ENCODE measurements at places on chromosomes 1 and 21.

DNA sequence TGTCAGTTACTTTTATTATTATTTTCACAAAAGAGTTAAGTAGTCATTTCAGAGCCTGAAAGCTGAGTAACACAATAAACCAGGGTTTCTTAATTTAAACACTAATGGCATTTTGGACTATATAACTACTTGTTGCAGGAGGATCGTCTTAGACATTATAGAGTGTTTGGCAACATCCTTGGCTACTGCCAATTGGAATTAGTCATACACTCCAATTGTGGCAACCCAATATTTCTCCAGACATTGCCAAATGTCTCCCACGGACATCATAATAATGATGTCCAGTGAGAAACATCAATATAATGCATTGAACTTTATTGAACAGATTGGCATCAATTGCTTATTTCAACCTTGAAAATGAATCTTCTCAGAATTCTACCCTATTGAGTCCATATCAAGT, 441.9 kb upstream of the ADGRL4 start:
- no peak for DNase-seq

GRCh38 chr1:45929257-45929687, 125.9 kb downstream of the MAST2 start:
- no peak for DNase-seq

- no peak for DNase-seq
Observed at GRCh38 chr1:16087733-16088132, 14.3 kb upstream of the FAM131C start.

DNA sequence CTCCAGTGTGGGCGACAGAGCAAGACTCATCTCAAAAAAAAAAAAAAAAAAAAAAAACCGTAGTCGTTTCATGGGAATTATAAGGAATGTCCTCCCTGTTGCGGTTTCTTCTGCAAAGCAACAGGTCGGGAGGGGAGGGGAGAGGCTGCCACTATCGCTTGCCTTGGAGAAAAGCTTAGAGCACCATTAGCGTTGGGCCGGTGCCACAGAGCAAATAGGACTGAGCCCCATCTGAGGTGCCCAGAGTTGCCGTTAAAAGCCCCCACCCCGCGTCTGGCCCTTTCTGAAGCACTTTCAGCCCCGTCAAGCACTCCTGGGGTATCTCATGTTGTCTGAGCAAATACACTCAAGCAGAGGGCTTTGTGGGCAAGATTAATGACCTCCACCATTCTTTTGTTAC, 2.2 kb downstream of the RIPPLY3 start:
- no peak for DNase-seq

- no peak for DNase-seq
Observed at GRCh38 chr1:53063744-53064515, 1.9 kb downstream of the PODN start.

GRCh38 chr21:34988625-34989024, 60.5 kb downstream of the RUNX1 start:
- no peak for DNase-seq

DNA sequence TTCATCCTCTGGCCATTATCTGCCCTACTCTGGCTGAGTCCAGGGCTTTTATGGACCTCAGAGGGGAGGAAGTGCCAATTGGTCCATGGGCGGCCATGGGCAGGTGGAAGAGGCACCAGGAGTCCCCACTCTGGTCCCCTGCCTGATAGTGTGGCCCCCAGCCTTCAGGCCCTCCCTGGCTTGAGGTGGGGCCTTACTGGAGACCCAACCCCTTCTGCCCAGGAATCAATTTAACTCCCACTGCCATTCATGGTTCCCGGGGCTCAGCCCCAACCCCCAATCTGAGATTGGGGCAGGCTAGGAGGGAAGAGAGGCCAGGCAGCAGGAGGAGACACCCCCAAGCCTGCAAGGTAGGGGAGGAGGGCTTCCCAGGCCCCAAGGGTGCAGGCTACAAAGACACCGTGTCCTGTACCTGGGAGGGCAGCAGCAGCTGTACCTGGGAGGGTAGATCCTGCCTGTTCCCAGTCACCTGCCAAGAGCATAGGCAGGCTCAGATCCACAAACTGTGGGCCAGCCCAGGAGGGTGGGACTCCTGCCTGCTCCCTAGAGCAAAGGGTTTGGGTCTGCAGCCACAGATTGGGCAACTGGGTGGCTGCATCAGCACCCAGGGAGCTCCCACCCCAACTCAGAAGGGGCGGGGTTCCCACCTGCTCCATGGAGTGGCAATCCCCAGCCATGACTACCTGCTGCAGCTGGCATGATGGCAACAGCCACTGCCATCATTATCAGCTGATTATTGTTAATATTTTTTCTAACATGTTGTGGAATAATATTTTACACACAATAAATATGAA, 1044.1 kb upstream of the B3GALT2 start:
- no peak for DNase-seq

DNA sequence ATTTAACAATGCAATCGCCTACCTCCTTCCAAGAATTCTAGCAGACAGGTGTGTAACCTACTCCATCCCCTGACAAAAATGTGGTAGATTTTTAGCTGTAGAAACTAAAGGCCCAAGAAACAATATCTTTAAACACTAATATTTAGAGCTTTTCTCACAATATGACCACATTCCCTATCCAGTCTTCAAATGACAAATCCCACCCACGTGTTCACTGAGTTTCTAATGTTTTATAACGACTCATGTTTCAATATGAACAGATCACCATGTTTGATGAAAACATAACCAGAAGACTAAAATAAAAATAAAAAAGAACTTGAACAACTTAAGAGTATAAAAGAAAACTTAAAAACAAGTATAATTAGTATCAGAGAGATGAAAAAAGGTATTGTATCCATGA, 24.6 kb downstream of the RSBN1 start:
- no peak for DNase-seq

- DNase-seq: no peak
Observed at GRCh38 chr1:23793018-23793781, 2.3 kb downstream of the LYPLA2 start.

- DNase-seq: no peak
Observed at GRCh38 chr1:205518661-205519540, 14.4 kb downstream of the CDK18 start.

DNA sequence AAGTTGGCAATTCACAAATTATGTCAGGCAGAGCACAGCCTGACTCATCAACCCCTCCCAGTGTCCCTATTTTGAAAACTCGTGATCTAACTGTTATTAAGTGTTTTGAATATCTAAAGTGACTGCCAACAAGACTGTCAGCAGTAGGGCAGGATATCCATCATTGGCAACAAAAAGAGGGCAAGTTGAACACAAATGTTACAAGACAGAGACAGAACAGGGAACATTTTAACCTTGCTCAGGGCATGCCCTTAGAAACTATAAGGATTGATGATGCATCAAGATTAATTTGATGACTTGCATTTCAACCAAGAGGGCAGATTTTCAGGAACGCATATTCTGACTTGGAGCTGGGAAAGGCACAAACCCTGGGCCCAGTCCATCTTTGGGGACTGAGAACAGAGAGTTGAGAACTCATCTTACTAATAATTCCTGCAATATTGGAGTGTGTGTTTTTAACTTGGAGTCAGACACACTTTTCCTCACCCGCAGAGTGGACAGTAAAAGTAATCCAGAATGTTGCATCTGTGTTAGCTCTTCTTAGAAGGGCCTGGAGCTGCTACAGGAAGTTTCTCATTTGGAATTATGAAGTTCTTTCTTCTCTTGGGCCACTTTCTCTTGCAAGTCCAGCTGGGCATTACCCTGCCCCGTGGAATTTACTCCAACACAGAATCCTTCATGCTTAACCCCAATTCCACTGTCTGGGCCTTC, 317.2 kb downstream of the LTN1 start:
- DNase-seq: no peak

DNA sequence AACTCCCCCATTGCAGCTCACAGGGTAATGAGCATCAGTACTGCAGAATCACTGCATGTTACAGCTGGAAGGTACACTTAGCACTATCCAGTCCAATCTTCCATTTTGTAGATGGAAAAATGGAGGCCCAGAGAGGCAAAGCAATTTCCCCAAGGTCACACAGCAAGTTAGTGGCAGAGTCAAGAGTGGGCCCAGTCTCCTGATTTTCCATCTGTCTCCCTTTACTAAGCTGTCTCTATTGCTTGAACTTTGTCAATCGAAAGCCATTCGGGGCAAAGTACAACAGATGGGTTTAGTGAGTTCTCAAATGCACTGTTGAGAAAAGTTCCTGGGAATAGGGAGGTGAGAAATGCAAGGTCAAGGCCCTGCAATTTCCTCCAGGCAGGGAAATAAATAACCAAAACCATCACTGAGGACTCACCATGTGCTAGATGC, 50.4 kb upstream of the IFFO2 start:
- DNase-seq: no peak

DNA sequence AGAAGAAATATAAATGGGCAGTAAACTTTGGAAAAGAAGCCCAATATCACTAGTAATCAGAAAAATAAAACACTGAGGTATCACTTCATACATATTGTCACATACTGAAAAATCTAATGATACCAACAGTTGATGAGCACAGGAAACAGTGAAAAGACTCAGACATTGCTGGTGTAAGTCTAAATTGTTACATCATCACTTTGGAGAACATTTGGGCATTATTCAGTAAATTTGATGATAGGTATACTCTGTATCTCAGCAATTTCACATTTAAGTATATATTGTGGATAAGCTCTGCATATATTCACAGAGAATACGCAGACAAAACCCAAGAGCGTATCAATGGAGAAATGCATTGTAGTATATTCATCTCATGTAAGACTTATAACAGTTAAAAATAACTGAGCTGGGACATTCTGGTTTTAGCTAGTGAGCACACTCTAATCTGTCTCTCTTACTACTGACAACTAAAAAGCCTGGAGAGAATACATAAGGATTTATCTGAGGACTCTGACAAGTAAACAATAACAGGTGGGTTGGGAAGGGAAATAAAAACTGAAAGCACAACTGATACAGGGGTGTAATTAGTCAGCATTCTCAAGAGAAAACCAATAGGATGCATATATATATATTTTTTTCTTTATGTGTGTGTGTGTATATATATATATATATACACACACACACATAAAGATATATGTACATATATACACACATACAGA, 212.7 kb upstream of the JUN start:
- no peak for DNase-seq

DNA sequence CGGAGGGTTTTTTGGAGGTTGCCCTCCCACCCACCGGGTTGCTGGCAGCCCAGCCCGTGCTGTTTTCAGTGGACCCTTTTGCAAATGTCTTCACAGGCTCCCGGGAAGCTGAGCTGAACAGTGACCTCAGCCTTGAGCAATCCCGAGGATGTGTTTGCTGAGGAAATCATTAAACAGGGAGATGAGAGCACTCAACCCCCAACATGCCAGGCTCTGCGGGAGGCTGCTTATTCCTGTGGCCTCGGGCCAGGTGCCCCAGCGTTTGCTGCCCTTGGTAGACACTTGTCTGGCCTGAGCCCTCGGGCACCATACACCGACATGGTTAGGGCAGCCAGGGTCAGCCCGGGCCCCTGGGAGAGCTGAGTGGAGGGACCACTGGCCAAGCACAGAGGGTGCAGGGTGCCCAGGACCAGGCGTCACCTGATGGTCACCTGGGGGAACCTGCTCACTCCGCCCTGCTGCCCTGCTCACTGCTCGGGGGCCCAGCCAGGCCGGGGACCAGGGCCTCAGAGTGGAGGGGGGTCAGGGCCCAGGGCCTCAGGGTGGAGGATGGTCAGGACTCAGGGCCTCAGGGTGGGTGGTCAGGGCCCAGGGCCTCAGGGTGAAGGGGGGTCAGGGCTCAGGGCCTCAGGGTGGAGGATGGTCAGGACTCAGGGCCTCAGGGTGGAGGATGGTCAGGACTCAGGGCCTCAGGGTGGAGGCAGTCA, 42.5 kb upstream of the POFUT2 start:
- DNase-seq: no peak

DNA sequence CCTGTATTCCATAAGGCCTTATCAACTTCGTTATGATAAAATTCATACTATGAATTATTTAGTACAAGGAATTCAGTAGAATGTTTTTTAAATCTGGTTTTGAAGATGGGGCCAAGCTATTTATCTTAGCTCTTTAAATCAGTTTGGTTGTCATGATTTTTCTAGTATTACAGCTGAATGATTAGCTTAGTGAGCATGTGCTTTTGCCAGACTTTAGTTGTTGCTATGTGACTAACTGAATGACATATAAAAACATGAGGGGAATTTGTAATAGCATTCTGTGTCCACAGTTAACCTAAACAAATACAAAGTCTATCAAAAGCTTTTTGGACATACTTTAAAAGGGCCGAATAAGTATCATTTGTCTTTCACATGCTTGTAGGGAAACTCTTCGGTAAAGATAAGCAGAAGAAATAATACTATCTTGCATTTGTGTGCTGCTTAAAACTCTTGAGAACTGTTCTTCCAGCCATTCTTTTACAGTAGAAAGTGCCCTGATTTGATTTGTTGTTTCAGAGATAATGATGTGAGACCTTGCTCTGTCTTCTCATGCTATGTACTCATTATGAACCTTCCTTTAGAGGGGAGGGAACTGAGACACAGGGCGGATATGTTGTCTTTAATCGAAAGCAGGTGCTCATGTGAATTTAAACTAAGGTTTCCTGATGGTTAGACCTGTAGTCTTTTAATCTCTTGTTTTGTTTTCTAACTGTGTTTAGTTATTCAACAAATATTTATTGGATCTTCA, 18.8 kb downstream of the NEK7 start:
- DNase-seq: no peak

DNA sequence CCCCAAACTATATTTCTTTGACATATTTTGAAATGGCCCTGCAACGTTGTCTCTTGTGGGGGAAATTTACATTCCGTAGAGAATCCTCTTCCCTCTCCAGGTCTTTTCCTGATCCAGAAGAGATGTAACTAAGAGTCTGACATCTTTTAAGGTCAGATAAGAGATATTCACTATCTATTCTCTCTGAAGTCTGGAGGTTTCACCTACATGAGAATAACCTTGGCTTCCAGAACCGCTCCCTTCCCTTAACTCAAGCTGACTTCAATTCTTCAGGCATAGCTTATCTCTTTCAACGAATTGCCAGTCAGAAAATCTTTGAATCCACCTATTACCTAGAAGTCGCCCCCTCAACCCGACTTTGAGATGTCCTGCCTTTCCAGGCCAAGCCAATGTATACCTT, 9.9 kb downstream of the FCRLB start:
- no peak for DNase-seq

- no peak for DNase-seq
Observed at GRCh38 chr1:61125895-61126294, 43.5 kb downstream of the NFIA start.

Measured in HL-60 (cell line).